ENCODE measurements at places on chromosomes 6 and 20.

GRCh38 chr6:93343476-93343875, 75.9 kb downstream of the EPHA7 start:
- no peak for DNase-seq

DNA sequence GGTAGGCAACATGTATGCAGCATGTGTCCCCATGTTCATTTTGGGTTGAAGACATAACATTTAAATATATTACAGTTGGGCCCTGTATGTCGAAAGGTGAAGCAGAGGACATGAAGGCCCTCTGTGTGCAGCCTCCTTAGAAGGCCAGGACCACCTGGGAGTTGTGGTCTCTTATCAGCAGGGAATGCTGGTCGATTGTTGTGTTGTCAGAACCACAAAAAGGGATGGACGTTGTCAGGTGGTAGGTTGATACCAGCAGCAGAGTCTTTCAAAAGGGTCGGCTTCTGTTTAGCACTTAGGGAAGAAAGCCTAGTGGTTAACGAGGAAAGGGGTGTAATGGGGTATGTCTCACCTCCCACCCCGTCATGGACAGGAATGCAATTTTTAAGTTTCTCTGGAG, 67.3 kb upstream of the SLC22A1 start:
- no peak for DNase-seq

- DNase-seq: no peak
Measured at GRCh38 chr6:87384038-87384437, 23.7 kb upstream of the CFAP206 start.

DNA sequence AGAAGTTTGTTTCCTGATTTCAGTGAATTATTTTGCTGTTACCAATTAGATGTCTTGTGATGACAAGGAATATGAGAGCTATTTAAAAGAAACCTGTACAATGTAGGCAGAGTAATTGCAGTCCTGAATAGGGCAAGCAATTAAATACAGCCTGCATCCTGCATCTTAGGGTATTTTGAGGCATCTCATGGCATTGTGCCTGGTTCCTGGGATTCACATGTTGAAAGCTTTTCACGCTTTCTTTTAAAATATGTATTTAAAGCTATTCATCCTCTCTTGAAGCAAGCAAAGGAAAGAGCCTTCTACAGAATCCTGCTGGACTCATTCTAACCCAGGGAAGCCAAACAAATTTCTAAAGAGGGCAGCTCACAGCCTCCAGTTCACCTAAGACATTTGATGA, 4.7 kb upstream of the RRAGD start:
- DNase-seq: no peak

- peak; percentile 26 for DNase-seq
Measured at GRCh38 chr6:27669295-27669623, 196.4 kb upstream of the ZNF184 start.

- DNase-seq: peak; percentile 35
Measured at GRCh38 chr6:17297271-17298080, 16.3 kb downstream of the RBM24 start.

GRCh38 chr6:109013656-109014305, 80.9 kb downstream of the SESN1 start:
- no peak for DNase-seq

DNA sequence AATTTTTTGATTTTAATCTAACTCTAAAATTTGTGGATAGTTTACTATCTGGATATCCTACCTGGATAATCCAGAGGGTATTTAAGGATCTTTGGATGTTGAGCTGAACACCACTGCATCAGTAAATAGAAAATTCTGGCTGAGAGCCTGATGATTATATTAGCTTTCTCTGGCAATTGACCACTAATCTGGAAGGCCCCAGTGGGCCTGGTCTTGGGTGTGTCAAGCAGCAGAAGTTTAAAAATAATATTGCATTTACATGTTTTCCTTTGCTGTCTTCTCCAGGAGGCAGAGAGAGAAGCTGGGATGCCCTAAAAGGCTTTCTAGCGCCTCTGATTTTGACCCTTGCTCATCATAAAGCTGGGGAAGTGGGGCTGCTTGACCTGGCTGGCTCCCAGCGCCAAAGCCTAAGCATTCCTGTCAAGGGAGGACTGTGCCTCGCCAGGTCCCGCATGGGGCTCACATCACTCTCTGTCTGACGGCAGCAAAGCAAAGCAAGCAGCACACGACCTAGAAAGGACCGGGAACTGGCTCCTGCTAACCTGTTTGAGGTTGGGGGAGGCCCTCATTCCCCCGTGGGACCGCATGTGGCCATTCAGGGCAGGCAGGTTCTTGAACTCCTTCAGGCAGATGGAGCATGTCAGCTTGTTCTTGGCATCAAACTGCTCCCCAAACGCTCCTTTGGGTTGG, 46.6 kb upstream of the MRPS10 start:
- no peak for DNase-seq

GRCh38 chr20:63329331-63330083, 31.6 kb downstream of the CHRNA4 start:
- no peak for DNase-seq

Measured in astrocyte of the hippocampus (primary cell).